ENCODE measurements at places on chromosomes 7 and 10.

- no peak for DNase-seq
These were observed 9.6 kb upstream of the DMBT1 start for GRCh38 chr10:122550983-122551382.

DNA sequence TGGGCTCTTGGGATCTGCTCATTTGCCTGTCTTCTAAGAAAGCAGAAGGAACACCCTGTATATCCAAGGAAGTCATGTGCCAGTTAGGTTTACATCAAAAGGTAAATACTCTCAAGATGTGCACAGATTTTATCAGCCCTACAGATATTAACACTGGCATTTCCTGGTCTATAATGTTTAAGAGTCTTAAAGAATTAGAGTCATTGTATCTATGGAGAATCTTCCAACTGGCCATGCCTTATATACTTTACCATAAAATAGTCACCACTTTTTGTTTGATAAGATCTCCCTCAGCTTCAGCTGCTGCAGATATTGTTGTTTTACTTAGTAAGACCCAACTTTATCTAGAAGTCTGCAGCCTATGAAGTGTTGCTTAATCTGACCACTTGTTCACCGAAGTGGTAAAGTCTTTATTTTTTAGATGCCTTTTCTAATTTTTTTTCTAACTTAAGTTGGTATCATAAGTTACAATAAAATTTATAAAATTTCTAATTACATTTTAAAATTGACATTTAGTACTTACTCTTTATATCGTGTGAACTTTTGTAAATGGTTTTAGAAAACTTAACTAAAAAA lies 58.5 kb downstream of the CPED1 start:
- DNase-seq = no peak

DNA sequence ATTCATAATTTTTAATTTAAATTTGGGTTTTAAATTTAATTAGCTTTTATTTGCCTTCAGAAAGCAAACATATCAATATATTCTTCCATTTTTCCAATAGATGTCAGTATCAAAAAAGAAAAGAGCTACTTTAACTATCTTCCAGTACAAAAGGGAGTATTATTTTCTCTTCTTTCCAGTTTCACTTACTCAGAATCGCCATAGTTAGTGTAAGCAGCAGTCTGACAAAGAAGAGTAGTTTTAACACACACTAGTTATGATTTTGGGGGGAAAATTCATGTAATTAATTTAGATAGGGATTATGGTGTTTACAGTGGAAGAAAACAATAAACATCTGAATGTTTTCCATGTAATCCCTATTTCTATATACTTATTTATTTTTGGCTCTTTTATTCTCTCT lies 272.6 kb upstream of the DGKB start:
- no peak for DNase-seq

GRCh38 chr7:117385363-117386109 lies 41.8 kb downstream of the ASZ1 start:
- DNase-seq = no peak

- DNase-seq = no peak
These were observed 92.3 kb downstream of the BMS1 start for GRCh38 chr10:42874713-42875387.

- DNase-seq = no peak
These were observed 626.6 kb upstream of the GHITM start for GRCh38 chr10:83512681-83513080.

DNA sequence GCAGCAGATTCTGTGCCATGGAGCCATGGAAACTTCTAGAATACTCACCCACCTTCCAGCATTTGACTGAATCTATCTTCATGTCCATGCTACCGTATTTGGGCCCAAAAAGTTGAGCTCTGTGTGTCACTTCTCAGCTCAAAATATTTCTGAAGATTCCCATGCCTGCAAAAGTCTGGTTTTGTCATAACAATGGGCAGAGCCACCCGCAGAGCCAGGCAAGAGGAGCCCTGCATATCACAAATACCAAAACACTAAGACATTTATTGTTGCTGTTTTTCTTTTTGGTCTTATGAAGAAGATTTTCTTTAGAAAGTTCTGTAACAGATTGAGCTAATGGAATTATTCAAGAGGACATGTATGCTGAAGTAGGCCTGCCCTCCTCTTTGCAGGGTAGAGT lies 68.1 kb downstream of the PRTFDC1 start:
- DNase-seq = no peak

DNA sequence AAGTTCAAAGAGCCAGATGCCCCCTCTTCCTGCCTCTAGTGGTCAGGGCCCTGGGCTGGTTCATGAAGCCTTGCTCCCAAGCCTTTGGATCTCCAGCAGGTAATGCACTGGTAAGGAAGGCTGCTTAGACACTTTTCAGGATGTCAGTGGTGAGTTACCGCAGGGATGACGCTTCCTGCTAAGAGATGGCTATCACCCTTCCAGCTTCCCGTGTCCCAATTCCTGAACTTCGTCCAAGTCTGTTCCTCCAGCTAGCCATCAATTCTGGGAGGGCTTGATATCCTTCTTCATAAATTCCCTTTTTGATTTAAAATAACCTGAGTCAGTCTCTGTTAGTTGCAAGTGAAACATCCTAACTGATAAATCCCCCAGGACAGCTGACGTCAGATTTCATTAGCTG lies 221.2 kb downstream of the PLXNA4 start:
- DNase-seq = no peak

DNA sequence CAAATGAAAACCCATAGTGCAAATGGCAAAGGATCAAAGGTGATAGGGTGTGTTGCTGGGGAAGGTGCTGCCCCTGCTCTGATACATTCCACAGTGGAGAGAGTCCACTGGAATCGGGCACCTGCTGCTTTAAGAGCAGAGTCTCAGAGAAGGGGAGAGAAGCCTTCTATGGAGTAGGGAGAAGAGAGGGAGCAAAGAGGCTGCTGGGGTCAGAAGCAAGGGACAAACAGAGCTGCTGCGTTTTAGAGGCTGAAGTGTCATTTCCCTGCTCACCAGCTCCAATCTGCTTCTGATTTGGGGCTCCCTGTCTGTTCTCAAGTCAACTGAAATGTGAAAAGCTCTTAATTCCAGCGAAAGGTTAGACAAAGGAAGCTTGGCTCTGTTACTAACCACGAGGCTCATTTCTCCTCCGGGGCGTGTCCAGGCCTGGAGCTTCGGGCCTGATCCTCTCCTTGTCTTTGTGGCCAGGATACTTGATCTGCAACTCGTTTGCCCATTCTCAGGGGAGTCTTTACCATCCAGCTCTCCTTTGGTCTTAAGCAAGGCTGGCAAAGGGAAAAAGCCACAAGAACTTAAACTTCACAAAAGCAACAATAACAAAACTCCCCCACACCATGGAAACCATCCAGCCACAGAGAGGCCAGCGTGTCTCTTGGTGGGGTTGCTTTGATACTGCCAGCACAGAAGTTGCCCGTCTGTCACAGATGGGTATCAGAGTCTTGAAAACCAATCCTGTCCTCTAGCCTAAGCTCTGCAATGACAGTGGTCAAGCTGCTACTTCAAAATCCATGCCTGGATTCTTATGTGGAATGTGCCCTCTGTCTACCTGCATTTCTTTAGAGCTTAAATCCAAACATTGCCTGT lies 692.6 kb downstream of the SUGCT start:
- DNase-seq = no peak
